CD4-positive, alpha-beta T cell treated with Interleukin-17A for 1 hour (primary cell): ENCODE measurements at places on chromosomes 2 and 18.

- DNase-seq: no peak
These were observed 22.3 kb upstream of the IL1R1 start for GRCh38 chr2:102120261-102120660.

DNA sequence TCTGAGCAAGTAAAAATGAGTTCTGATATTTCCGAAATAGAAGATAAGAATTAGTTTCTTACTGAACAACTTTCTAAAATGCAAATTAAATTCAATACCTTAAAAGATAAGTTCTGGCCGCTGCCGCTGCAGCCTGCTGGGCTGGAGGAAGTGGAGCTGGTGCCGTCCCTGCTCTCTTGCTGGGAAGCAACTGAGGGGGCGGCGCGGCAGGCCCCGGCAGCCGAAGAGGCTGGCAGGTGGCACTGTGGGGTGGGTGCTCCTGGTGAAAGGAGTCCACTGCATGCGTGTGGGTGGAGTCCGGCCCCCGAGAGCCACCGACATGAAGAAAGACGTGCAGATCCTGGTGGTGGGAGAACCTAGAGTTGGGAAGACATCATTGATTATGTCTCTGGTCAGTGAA is 89.5 kb upstream of the ZNF519 start:
- no peak for DNase-seq

- no peak for DNase-seq
These were observed 261.4 kb upstream of the KLHL14 start for GRCh38 chr18:33034212-33034611.

DNA sequence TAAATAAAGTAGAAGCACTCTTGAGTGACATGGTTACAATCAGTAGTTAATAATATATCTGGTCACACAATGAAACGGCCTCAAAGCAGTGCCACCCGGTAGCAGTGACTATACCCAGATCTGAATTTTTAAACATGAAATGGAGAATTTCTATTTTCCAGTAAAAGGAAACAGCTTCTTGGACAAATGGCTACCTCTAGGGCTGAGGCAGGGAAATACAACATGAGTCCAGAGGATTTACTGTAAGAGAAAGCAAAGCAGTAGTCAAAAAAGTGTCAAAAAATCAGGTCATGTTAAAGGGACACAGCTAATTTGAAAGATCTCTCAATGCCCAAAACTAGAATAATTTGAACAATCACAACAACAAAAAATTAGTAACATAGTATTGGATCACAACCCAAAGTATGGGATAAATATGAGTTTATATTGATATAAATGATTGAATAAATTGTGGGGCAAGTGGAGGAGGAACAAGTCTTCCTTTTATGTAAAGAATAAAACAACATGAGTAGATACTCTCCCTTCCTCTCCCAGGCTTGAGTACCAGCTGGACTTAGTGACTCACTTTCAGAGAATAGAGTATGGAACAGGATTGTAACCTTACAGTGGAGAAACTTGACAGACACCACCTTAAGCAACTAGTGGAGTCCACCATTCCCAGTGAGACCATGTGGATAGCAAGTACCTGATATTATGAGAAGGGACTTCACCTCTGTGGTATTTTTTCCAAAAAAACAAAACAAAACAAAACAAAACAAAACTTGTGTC is 180.8 kb downstream of the MBD2 start:
- DNase-seq: no peak

GRCh38 chr2:2182551-2183071 is 148.5 kb downstream of the MYT1L start:
- DNase-seq: no peak

- DNase-seq: no peak
These were observed 4.7 kb downstream of the AGAP1 start for GRCh38 chr2:235498541-235498940.

GRCh38 chr18:3468833-3469232 is 18.9 kb downstream of the TGIF1 start:
- no peak for DNase-seq

- DNase-seq: no peak
These were observed 20.3 kb downstream of the ANKRD30B start for GRCh38 chr18:14768241-14768640.

DNA sequence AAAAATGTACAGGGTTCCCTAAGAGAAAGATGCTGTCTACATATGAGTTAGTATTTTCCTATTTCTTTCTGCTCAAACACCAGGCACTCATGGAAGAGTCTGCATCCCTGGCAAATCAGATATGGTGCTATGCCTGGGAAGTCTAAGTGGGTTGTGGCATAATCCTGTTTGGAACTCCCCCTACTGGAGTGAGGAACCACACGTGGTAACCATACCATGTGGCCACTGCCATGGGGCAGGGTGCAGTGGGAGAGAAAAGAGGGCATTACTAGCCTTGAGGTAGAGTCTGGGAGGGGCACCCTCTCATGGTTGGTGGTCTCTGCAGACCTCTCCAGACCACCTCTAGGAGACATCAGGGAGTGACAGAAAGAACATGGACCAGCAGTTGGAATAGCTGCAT is 257.9 kb upstream of the ATP5MC3 start:
- no peak for DNase-seq

- DNase-seq: no peak
These were observed 33.6 kb downstream of the TRIB2 start for GRCh38 chr2:12750166-12750905.

DNA sequence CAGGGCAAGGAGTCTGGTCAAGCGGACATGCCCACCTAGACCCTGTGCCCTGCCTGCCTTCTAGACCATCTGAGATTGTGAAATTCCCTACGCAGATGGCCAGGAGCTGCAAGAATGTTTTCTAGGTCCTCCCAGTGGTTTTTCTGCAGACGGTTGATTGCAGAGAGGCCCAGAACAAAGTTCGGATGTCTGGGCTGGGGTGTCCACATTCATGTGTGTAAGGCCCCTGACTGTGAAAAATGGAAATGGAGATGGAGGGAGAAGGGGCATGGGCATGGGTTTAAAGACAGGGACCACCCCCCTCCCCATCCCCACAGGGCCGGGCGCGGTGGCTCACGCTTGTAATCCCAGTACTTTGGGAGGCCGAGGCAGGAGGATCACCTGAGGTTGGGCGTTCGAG is 11.8 kb downstream of the ARHGAP25 start:
- DNase-seq: no peak

DNA sequence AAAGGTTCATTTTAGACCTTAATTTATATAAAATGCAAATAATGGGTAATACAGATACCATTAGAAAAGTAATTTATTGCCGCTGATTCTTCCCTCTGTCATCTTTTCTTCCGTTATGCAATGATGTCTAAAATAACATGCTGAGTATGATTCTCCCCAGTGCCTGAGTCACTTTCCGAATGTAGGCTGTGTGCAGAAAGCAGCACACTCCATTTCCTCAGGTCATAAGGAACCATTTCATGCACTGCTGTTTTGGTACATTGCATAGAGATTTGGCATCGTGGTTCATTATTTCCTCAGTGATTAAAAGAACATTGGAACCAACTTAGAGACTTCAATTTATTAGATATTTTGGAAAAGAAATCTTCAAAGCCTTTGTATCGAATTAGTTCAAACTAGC is 173.5 kb downstream of the CDH2 start:
- no peak for DNase-seq

DNA sequence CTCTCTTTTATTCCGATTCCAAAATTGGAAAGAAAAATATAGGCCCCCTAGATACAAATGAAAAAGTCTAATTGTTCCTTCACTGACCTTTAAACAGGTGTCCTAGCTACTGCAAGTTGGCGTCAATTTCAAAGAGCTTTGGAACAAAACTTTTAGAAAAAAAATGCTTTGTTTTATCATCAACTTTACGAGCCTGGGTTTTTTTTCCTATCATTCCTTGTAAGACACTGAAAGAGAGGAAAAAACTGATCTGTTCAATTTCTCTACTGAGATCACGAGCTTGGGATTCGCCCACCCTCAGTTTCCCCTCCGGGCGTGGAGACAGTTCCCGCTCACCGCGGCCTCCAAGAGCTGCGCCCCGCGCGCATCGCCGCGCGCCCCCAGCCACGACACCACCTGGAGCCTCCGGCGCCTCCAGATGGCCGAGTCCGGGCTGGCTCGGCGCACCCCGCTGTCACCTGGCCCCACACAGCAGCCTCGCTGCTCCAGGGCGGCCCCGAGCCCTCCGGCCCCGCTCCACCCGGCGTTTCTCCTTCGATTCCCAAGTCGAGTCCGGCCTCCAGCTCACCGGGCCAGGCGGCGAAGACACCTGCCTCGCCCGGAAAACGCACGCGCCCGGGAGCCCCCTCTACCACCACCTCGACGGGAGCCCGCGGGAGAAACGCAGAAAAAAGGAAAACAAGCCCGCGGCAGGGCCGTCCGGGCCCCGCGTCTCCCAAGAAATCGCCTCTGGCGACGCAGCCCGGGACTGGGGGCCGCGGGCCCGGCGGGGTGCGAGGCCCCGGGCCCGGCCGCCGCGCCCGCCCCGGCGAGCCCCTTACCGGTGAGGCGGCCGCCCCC is 656 bp downstream of the TBC1D8 start:
- DNase-seq: no peak

GRCh38 chr2:172627181-172627580 is 71.3 kb downstream of the PDK1 start:
- no peak for DNase-seq

DNA sequence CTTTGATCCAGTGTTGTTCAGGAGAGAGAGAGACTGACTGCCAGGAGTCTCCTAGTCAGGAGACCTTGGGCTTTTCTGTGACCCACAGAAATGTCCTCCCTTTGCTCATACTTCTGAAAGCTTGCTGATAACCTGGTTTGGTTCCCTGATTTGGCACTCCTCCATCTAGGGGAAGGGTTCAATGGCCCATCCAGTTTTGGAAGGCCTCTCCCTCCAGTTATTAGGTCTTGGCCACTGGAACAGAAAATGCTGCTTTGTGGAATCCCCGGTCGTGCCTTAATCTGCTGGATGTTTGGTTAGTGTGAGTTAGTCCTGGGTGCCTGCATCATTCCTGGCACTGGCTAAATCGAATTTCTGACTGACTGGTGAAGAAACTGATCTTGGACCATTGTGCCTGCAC is 35.7 kb downstream of the KDM3A start:
- DNase-seq: no peak

DNA sequence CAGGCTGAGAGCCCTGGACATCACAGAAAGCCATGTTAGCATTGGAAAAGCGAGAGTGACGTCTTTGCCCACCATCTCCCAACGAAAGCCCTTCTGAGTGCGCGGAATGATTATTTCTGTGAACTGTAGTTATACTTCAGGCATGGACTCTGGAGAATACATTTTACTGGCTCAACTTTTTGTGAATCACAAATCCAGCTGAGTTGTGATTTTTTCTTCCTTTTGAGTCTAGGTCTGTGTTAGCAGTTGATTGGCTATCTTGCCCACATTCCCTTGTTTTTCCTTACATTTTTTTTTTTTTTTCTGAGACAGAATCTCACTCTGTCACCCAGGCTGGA is 183.1 kb downstream of the INO80D start:
- DNase-seq: no peak

GRCh38 chr2:232336241-232336736 is 42.3 kb upstream of the ALPP start:
- no peak for DNase-seq

- DNase-seq: no peak
These were observed 6.8 kb downstream of the AGPS start for GRCh38 chr2:177399376-177399775.

DNA sequence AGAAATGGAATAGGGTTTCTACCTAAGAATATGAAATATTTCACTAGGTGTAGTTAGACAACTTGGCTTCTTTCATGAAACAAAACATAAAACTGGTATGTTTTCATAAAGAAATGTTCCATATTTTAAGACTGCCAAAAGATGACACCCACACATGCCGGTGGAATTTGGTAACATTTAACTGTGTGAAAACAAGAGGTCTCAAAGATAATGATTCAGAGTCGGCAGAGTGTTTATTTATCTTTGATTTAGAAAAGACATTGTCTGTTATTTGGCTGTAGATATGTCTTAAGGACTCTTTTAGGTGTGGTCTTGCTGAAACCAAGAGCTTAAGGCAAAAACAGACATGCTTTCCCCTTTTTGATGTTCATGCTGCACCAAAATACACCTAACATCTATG is 63.5 kb upstream of the FN1 start:
- no peak for DNase-seq

GRCh38 chr2:219658196-219658846 is 30.9 kb downstream of the SLC4A3 start:
- DNase-seq: no peak

GRCh38 chr2:51722311-51722710 is 690.4 kb upstream of the NRXN1 start:
- no peak for DNase-seq

GRCh38 chr2:96271995-96272394 is 6.0 kb downstream of the CIAO1 start:
- no peak for DNase-seq

- DNase-seq: no peak
These were observed 83.7 kb downstream of the SP3 start for GRCh38 chr2:173881461-173881860.

DNA sequence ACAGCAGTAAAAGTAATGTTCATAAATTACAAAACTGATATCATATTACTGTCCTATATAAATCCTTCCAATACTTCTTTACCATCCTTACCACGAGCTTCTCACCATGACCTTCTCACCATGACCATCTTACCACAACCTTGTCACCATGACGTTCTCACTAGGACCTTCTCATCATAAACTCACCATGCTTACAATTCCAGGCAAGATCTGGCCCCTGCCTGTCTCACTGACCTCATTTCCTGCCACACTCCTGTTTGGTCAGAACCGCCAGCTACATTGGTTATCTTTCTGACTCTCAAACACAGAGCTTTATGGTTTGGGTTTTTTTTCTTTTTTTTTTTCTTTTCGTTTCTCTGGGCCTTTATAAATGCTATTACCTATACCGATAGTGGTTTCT is 827.6 kb downstream of the RNF144A start:
- peak; percentile 79 for DNase-seq

GRCh38 chr2:128095201-128095600 is 4.2 kb downstream of the UGGT1 start:
- no peak for DNase-seq

DNA sequence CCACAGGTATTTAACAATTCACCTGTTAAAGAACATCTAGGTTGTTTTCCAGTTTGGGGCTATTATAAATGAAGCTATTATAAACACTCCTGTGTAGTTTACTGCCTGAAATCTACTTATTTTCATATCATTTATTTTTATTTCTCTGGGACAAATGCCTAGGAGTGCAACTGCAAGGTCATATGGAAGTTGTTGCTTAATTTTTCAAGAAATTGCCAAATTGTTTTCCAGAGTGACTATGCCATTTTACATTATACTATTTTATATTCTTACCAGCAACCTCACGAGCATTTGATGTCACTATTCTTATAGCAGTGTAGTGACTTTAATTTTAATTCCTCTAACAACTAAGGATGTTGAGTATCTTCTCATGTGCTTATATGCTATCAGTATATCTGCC is 298.4 kb downstream of the EXOC6B start:
- DNase-seq: no peak

DNA sequence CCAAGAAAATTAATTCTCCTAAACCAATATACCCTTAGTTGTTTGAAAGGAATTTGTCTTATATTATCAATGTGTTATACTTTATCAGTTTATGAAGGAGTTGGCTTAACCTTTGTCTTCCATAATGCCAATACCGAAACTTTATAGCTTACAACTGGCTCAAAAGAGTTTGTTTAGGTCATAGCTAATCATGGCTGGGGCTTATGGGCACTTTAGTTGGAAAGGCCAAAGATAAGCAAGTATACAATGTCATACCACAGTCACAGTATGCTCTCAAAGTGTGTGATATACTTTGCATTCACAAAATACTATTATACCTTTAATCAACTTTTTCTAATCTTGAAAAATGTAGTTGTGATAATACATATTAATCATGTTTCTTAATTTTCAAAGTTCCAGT is 2.3 kb downstream of the KLHL41 start:
- DNase-seq: no peak

GRCh38 chr2:58701688-58702301 is 460.7 kb upstream of the FANCL start:
- DNase-seq: no peak
